NCI-H1930 (cell line): ENCODE measurements at places on chromosomes 5 and 9.

DNA sequence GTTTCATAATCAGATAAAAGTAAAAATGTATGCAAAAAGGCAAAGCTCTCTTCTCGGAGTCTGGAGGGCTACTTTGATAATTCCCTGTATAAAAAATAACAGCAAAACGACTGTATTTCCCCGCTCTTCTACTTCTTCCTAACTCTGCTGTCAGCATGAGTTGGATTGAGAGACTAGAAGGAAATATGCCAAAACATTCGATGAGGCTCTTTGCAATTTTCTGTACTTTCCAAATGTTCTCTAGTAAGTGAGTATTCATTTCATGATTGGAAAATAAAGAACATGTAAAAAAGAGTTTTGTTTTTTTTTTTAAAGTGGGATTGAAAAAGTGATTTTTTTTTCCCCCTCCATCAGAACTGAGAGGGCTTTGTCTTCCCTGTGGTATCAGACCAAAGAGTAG lies 677.5 kb downstream of the ACTL7B start:
- no peak for DNase-seq

DNA sequence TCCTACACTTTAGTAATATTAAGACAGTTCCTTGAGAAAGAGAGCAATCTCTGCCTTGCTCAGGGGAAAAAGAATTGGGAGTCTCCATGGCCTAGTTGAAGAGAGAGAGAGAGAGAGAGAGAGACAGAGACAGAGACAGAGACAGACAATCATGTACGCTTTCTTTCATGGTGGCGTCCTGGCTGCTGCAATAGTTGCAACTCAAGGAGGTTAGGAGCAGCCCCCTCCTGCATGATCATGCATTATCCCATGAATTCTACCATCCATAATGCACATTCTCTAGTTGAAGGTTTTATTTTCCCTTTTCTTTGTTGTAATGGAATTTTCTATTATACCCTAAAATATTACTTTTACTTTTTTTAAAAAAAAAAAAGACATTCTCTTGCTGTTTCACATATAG lies 50.7 kb downstream of the PPP2R2B start:
- no peak for DNase-seq

DNA sequence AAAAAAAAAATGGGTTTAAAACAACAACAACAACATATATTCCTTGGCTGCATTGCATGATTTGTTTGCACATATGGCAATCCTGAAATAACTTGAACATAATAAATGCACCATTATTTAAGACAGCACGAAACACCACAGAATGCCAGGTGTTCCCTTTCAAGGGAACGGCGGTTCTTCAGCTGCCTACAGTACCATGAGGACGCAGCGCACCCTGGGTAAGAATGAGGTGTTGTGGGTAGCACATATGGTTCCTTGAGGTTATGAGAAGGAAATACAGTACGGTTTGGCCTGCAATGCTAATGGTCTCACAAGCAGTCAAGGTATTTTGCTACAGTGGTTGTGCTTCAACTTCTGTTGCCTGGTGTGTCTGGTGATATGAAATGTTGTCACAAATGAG lies 174.8 kb downstream of the SLC12A2 start:
- no peak for DNase-seq

GRCh38 chr5:151619812-151620460 lies 28.8 kb upstream of the FAT2 start:
- DNase-seq: no peak

DNA sequence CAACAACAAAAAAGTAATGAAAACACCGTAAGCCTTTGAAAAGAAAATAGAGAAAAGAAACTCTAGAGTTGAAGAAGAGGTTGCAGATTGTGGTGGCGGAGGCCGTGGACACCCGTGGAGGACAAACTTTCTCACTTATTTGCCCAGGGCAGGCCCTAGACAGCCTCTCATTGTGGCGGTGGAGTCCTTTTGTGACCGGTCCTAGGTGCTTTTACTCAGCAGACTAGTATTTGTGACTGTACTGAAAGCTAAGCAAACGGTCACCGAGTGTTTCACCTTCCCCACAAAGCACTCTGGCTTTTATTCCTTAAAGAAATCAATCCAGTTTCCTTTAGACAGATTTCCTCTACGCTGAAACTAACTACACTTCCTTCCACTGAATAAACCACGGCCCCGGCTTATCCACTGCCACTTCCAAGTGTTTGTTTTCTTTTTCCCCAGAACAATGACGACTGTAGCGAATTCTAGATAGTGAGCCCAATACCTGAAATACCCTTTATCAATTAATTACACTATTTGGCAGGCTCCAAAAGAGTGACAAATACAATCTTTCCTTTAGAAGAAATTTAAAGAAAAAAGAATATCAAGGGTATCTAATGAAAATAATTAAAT lies 210.2 kb upstream of the TARS1 start:
- no peak for DNase-seq

- no peak for DNase-seq
Measured at GRCh38 chr5:149206524-149207141, 65.0 kb upstream of the AFAP1L1 start.

DNA sequence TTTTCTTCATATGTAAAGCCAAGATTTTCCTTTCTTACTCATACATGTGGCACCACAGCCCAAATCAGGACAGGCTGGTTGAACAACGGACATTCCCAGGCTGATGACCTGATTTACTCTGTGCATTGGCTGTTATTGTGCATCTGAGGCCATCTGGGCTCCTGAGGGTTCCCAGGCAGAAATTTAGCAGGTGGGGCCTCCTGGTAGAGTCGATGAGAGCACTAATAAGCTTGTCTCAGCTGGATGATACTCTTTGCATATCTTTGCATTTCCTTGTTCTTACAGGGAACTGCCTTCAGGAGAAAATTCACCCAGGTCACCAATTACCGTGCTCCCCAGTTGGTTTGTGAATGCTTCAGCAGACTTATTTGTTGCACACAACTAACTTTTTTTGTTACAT lies 605.1 kb downstream of the ELAVL2 start:
- no peak for DNase-seq

- DNase-seq: no peak
Measured at GRCh38 chr5:109936996-109937395, 247.3 kb downstream of the MAN2A1 start.

GRCh38 chr9:113583511-113584427 lies 120.2 kb downstream of the RGS3 start:
- no peak for DNase-seq

DNA sequence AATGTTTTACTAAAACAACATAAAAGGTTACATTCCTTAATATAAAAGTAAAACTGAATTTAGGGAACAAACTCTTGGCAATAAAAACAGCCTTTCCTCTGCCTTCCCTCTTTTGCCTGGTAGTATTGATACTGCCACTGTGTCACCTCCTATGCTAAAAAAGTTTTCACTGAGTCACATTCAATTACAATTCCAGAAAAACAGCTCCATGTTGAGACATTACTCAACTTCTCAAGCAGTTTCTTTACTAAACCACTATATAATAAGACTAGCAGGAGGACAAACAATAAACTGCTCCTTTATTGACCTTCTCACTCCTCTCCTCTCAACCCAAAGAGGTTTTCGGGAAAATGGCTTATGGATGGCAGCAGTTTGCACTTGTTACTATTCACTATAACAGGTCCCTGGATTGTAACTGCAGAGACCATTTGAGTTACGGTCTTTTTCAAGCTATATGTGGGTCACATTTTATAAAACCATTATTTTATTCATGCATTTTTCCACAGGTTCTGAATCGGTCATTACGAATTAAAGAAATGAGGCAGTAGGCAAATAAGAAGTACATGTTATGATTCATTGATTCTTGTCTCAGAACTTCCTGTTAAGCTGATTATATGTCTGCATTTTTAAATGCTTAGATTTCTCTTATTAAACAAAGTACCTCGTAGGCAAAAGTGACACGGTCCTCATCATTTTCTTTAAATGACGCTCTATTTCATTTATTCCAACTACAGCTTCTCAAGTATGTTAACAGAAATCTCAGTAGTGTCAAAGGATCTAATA lies 2.1 kb downstream of the ZDHHC21 start:
- DNase-seq: no peak

GRCh38 chr5:22505891-22506290 lies 347.3 kb downstream of the CDH12 start:
- no peak for DNase-seq

DNA sequence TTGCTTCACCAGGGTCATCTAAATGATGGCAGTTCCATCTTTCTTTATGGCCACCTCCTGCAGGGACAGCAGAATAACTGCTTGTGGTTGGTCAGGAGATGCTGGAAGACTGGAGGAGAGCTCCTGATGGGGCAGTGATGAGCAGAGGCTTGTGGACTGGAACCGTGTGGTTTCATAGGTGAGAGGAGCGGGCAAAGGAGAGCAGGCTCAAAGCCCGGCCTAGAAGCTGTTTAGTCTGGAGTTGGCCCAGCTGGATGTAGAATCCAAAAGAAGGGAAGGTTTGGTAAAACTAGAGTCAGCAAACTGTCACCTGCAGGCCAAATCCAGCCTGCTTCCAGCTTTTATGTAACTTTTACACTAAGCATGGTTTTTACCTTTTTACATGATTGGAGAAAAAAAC lies 32.9 kb upstream of the TLE1 start:
- DNase-seq: no peak

DNA sequence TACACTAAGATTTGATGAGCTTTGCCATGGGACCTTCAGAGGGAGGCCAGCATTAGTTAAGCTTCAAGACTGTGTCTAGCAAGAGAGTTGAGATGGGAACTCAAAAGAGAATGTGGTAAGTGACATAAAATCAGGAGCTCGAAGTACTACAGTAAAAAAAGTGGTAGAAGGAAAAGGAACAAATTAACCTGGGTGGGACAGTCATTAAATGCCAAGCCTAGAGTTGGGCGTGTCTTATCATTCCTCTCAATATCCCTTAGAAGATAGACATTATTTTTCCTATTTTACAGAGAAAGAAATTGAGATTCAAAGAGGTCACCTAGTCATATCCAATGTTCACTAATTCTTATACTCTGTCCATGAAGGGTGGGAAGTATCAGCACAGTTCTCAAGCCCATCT lies 3.3 kb upstream of the TXN start:
- no peak for DNase-seq

DNA sequence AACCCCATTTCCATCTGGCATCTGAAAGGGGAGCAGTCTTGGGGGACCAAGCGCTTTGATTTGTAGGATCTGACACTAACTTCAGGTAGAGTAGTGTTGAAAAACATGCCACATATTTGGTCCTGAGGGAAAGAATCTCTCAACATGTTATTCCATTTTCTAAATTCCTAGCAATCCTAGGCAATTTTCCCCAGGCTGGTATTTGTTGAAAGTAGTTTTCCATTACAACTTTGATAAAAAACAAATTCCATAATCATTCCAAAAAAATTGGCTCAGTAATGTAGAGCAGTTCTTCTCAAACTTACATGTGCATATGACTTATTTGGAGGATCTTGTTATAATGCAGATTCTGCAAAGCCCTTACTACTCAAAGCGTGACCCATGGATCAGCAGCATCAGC lies 477.9 kb downstream of the ACTL7B start:
- DNase-seq: no peak

DNA sequence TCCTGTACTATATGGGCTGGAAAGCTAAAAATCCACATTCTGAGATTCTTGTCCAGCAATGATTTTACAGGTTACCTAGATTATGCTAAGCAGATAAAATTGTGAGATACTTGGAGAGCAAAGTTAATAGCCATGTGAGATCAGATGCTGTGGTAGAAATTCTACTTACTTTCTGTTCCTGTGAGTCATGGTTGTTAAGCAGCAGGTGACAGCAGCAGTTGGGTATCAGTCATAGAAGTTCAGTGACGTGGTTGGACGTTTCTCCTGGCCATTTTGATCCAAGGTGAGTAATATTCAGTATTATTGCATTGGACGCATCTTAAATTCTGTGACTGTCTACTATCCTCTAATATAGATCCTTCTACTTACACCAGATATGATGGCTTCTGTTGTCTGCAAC lies 524.5 kb downstream of the TMEM38B start:
- no peak for DNase-seq

DNA sequence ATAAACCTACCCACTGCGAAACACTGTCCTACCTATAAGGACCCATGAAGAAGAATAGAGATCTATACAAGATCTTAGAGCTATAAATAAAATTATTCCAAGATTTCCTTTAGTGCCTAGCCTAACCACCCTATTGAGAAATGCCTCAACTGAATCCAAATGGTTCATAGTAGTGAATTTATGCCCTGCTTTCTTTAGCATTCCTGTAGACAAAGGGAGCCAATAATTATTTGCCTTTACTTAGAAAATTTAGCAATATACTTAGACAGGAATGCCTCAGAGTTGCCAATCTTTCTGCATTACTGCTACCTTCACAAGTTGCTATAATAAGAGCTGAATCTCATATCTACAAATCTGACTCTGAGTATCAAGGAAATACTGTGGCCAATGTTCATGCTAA lies 62.6 kb downstream of the PUM3 start:
- no peak for DNase-seq

DNA sequence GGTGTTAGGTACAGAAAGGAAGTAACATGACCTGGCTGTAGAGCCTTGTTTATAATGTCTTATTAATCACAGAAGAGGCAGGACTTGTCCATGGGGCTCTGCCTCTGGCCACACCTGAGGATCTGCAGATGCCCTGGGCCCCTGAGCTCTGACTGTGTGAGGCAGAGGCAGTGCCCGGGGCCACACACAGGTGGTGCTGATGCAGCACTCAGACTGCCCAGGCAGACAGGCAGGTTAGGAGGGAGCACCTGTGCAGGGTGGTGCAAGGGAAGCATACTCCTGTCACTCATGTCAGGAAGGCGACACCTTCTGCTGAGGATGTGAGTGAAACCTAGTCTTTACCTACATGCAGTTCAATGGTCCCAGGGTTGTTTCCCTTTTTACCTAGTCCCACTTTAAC lies 88.7 kb downstream of the CFAP90 start:
- no peak for DNase-seq

- DNase-seq: no peak
Measured at GRCh38 chr5:6384856-6385255, 6.5 kb upstream of the MED10 start.

DNA sequence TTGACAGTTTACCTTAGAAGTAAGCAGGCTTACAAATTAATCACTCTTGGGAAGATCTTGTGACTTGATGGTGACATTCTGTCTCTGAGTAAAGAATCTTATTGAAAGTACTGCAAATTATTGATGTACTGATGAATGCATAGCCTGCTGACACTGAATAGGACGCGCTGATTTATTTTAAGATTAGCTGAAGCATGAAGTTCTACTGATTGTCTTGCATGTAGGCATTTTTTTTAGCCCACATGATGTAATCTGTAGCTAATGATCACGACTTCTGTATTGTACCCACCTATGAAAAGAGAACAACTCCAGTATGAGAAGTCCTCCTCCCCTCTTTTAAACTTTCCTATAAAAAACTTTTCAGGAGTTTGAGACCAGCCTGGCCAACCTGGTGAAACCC lies 28.3 kb upstream of the SPIN1 start:
- no peak for DNase-seq

- no peak for DNase-seq
Measured at GRCh38 chr5:66742083-66742895, 146.1 kb downstream of the MAST4 start.

GRCh38 chr9:111056538-111056937 lies 18.3 kb upstream of the LPAR1 start:
- DNase-seq: no peak
